Breast epithelium (tissue), 4 donors: ENCODE measurements at places on chromosomes 6 and 20. TPM values are rescaled to one million over a fixed set of nuclear protein-coding genes. Genes with fewer than 3 reads are reported as not detected.

GRCh38 chr20:20561172-20561571, 151.3 kb downstream of the RALGAPA2 start:
- no peak overlapping the region for H3K27ac ChIP-seq
- no peak overlapping the region for H3K4me3 ChIP-seq
- H3K4me1 ChIP-seq: no peaks in the 10 kb centered on the region

GRCh38 chr6:44157152-44157521, 1.5 kb upstream of the CAPN11 start:
- no peak overlapping the region for H3K4me3 ChIP-seq
- H3K36me3 ChIP-seq: no peaks in the 10 kb centered on the region
- no peak overlapping the region for H3K27ac ChIP-seq
- no peak for DNase-seq
- no peaks in the 10 kb centered on the region for H3K4me1 ChIP-seq

DNA sequence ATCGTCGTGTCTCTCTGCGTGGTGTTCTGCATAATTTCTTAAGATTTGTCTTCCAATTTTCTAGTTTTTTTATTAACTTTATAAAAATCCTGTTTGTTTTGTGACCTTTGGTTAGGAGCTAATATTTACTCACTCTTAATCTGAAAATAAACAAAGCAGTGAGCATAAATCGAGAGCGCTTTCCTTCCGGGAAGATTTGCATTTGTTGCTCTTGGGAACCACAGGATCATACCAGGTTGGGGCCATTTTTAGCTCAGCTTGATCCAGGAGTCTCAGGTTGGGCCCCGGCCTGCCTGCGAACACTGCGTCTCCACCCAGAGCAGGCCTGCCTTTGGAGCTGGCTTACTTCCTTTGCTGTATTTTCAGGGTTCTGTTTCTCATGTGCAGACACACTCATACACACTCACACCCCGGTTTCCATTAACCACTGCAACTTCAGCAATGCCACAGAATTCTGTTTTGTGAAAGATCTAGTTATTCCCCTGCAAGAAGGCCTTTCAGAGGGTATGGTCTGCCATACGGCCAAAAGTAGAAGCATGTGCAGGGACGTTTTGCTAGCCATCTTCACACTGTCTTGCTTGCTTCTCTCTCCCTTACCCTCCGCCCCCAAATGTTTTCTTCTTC, 17.3 kb downstream of the BPHL start:
- peak overlapping the region; percentile 25 for H3K27ac ChIP-seq
- H3K27me3 ChIP-seq: no peaks in the 10 kb centered on the region
- no peak overlapping the region for H3K4me3 ChIP-seq
- H3K4me1 ChIP-seq: no peaks in the 10 kb centered on the region
- H3K36me3 ChIP-seq: no peaks in the 10 kb centered on the region

Gene GRIK2
- 3.7 TPM for total RNA-seq

GRCh38 chr6:116533233-116533957, 12.1 kb downstream of the TRAPPC3L start:
- H3K27ac ChIP-seq: no peak overlapping the region
- H3K36me3 ChIP-seq: no peaks in the 10 kb centered on the region
- no peak overlapping the region for H3K4me3 ChIP-seq
- no peak for DNase-seq

DNA sequence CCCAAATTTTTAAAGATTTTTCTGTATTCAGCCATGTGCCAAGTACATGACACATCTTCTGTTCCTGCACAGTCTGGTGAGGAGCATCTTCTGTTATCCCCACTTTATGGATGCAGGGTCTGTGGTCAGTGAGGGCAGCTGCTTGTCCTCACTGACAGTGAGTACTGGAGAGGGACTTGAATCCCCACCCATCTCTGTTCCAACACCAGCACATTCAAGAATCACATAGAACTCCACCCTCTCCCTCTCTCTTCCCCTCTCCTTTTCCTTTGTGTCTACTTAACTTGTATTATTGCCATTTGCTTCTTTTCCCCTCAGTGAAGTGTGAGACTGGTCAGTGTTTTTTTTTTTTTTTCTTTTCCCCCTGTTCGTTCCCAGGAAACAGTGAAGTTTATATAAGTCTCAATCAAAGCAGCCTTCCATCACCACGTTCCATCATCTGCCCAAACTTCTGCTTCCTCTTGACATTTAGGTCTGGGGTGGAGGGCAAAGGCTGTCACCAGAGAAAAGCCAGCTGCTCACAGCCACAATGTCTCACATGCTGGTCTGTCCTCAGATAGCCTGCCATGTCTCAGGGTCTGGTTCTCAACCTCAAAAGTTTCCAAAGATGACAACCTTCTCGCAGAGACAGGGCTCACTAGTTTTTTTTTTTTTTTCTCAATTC, 110.0 kb upstream of the SSTR4 start:
- H3K4me3 ChIP-seq: no peak overlapping the region
- H3K27ac ChIP-seq: no peak overlapping the region
- no peaks in the 10 kb centered on the region for H3K36me3 ChIP-seq
- no peak for DNase-seq
- H3K4me1 ChIP-seq: no peaks in the 10 kb centered on the region

Gene PROKR2
- not detected for total RNA-seq

GRCh38 chr6:67506352-67506751, 1128.7 kb upstream of the ADGRB3 start:
- H3K27ac ChIP-seq: no peak overlapping the region
- no peaks in the 10 kb centered on the region for H3K4me1 ChIP-seq
- no peak for DNase-seq
- no peaks in the 10 kb centered on the region for H3K36me3 ChIP-seq
- no peak overlapping the region for H3K4me3 ChIP-seq

GRCh38 chr6:125867483-125867942, 76.8 kb downstream of the NCOA7 start:
- H3K27ac ChIP-seq: peak overlapping the region; percentile 56
- H3K27me3 ChIP-seq: no peaks in the 10 kb centered on the region
- H3K4me1 ChIP-seq: no peaks in the 10 kb centered on the region

DNA sequence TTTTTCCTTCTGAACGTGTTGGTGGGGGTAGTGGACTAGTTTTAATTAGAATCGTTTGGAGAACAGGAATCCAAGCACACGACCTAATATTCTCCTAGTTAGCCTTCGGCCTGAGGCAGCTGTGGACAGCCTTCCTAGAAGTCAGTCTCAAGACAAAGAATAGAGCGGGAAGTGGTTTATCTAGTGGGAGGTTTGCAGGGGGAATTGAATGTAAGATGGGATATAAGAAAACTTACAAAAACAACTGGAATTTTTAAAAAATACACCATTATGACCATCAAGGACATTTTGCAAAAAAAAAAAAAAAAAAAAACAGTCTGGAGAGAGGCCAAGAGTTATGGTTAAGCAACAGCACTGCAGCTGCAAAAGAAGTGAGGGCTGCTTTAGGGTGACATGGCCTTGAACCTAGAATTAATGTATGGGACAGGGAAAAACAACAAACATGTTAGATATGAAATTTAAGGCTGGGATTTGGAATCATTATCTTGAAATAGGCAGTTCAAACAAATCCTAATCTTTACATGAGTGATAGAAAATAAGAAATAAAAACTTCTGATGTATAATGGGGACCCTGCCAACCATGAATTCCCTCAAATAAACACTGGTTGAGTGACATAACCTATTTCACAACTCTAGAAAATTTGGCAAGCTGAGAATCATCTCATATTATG, 40.2 kb downstream of the PLAGL1 start:
- no peaks in the 10 kb centered on the region for H3K36me3 ChIP-seq
- no peak overlapping the region for H3K4me3 ChIP-seq
- no peak for DNase-seq

DNA sequence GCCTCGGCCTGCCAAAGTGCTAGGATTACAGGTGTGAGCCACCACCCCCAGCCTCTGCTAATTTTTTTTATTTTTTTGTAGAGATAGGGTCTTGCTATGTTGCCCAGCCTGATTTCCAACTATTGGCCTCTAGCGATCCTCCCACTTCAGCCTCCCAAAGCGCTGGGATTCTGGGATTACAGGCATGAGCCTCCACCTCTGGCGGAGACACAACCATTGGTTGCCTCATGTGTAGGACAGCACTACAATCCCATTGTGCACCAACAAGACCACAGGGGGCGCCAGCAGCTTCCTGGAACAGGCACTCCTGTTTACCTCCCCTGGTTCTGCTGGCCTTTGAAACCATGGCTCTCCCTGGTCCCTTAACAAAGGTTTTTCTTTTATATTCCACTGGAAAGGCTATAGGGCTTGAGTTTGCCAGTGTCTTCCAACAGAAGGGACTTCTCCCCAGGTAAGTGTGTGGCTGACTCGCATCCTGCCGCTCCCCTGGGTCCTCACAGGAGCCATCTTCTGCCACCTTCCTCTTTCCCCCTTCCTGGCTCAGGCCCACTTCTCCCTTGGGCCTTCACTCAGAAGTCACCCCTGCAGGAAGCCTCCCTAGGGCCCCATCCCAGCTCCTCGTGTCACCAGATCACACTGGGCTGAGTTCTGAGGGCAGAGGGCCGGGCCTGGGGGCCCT, 39.2 kb upstream of the TLDC2 start:
- no peaks in the 10 kb centered on the region for H3K27me3 ChIP-seq
- DNase-seq: no peak
- peak overlapping the region; percentile 63 for H3K27ac ChIP-seq
- H3K4me3 ChIP-seq: no peak overlapping the region
- peaks cover 1% of the 10 kb centered on the region for H3K4me1 ChIP-seq

Gene THBS2
- 31.9 TPM for total RNA-seq

DNA sequence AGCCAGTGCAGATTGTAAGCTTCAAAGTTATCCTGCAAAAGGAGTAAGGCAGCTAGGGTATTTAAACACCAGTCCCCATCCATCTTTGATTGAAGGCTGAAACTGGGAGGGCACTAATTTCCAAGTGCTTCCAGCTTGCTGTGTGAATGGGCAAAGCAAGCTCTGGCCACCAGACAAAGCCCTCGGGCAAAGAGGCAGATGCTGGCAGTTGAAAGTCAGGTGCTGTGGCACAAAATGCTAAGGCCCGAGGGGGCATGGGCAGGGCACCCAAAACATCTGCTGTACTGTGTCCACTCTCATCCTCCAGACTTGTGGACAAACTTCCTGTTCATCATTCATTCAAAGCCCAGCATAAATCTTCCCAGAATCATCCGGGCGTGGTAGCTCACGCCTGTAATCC, 62.9 kb downstream of the TRMT6 start:
- no peaks in the 10 kb centered on the region for H3K27me3 ChIP-seq
- no peak overlapping the region for H3K4me3 ChIP-seq
- H3K27ac ChIP-seq: no peak overlapping the region

Gene PLG
- total RNA-seq: not detected
